Ovary (tissue), 10 donors: ENCODE measurements at places on chromosomes 11 and 22. TPM values are rescaled to one million over a fixed set of nuclear protein-coding genes. Genes with fewer than 3 reads are reported as not detected.

The KIF18A gene
- total RNA-seq: 0.72 TPM

The HMGXB4 gene
- total RNA-seq: 20.0 TPM

The ZBTB16 gene
- 114 TPM for total RNA-seq

The UPK2 gene
- not detected for total RNA-seq

The RAC2 gene
- total RNA-seq: 7.3 TPM

The FAM227A gene
- total RNA-seq: 2.9 TPM

The SEC14L2 gene
- 10.7 TPM for total RNA-seq
